ENCODE measurements at places on chromosomes 5 and 9.

DNA sequence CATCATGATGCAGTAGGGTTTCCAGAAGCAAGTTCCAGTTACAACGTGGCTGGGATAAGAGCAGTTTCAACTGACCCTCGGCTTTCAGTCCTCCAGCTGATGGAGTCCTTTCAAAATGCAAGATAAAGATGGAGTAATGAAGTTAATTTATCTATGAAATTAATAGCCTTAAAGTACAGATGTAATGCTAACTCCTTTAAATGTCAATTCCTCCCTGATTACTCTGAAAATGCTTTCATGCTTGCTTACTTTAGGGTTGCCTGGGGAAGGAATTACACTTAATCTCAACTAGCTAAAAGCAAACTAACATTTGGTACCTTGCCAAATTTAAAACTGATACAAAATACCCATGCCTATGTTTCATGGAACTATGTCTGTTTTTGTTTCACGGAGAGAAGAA is 178.4 kb downstream of the KIAA0825 start:
- no peak overlapping the region for H3K4me3 ChIP-seq
- no peaks in the 10 kb centered on the region for H3K4me1 ChIP-seq
- no peaks in the 10 kb centered on the region for H3K27me3 ChIP-seq
- no peak for DNase-seq

DNA sequence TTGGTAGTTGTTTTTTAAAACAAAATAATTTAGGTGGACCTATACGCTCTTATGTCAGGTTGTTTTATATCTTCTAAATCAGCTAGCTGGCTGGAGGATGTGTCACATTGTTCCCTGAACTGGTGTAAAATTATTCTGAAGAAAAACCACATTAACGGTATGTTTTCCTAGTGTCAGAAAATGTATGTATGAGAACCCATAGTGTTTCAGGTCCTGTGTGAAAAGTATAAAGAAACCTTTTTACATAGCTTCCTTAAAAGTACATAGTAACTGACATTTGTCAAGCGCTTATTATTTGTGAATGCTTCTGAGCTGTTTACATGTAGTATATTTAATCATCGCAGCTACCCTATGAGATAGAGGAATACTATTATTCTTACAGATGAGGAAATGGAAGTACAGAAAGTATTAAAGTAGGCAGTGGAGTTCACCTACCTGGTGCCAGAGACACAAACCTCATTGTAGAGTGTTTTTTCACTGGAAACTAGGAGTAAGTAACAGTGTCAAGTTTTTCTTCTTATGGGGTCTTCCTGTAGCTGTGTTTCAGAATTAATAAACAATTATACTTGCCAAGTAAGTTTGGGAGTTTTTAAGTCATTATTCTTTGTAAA is 10.4 kb upstream of the FAM120AOS start:
- H3K27me3 ChIP-seq: no peaks in the 10 kb centered on the region
- H3K36me3 ChIP-seq: peaks cover 4% of the 10 kb centered on the region
- H3K27ac ChIP-seq: peak overlapping the region; percentile 87
- H3K4me1 ChIP-seq: peaks cover 67% of the 10 kb centered on the region
- H3K4me3 ChIP-seq: peak overlapping the region; percentile 19

GRCh38 chr5:146753641-146754040 is 124.9 kb downstream of the PPP2R2B start:
- DNase-seq: no peak
- peak overlapping the region; percentile 82 for H3K4me3 ChIP-seq
- peak overlapping the region; percentile 96 for H3K27ac ChIP-seq

DNA sequence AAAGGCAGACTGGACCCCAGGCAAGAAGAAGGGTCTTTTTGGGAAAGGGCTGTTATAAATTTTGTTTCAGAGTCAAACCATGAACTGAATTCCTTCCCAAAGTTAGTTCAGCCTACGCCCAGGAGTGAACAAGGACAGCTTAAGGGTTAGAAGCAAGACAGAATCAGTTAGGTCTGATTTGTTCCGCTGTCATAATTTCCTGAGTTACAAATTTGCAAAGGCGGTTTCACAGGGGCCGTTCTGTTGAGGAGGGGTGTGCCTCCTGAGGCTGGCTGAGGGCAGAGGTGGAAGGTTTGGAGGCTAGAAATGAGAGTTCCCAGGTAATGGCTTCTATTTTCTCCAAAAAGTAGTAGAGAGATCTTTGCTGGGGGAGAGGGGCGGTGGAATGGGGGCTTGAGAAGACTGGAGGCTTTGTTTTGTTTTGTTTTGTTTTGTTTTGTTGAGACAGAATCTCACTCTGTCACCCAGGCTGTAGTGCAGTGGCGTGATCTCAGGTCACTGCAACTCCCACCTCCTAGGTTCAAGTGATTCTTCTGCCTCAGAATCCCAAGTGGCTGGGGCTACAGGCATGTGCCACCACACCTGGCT is 4.1 kb upstream of the CERCAM start:
- peaks cover 10% of the 10 kb centered on the region for H3K36me3 ChIP-seq
- H3K27me3 ChIP-seq: peaks cover 49% of the 10 kb centered on the region
- DNase-seq: no peak
- no peak overlapping the region for H3K27ac ChIP-seq

- H3K36me3 ChIP-seq: no peaks in the 10 kb centered on the region
- H3K27me3 ChIP-seq: no peaks in the 10 kb centered on the region
- H3K4me3 ChIP-seq: no peak overlapping the region
- no peaks in the 10 kb centered on the region for H3K4me1 ChIP-seq
- DNase-seq: no peak
- no peak overlapping the region for H3K27ac ChIP-seq
Observed at GRCh38 chr5:92998456-92998855, 582.6 kb downstream of the NR2F1-AS1 start.

DNA sequence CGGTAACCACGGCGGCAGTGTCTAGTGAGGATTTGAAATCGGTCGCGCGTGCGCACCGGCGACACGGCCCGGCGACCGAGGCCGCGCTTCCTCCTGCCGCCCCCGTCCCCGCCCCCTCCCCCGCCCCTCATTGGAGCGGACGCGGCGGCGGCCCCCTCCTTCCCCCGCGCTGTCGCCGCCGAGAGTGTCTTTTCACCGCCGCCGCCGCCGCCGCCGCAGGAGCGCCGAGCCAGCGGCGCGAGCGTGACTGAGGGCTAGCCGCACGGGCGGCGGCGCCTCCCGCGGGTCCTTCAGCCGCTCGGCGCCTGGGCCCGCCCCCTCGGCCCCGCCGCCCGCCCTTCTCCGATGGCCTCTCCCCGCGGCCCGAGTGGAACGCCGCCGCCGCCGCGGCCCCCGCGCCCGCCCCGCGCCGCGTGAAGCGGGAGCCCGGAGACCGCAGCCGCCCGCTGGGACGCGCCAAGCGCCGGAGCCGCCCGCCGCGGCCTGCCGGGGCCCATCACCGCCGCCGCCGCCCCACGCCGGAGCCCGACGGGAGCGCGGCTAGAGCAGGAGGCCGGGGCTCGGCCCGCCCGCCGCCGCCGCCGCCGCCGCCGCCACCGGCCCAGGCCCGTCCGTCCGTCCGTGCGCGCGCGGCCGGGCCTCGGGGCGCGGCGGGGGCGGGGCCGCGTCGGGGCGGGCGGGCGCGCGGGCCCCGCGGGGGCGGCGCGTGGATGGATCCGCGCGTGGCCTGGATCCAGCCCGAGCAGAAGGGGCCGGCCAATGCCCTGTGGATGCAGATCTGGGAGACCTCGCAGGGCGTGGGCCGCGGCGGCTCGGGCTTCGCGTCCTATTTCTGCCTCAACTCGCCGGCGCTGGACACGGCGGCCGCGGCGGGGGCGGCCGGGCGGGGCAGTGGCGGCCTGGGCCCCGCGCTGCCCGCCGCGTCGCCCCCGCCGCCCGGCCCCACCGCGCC is at the start of gene TENT4A:
Gene TENT4A, plus strand, starts transcription at position 159 of the 952 bp plus-strand sequence. Its CDS starts 552 bp downstream, at position 711.
- H3K4me3 ChIP-seq: peak within 1 kb of the TSS; percentile 88
- no peak for DNase-seq
- no peaks in the 10 kb centered on the region for H3K27me3 ChIP-seq
- peaks cover 36% of the 10 kb centered on the region for H3K4me1 ChIP-seq
- H3K36me3 ChIP-seq: no peaks in the 10 kb centered on the region

- DNase-seq: no peak
- peaks cover 2% of the 10 kb centered on the region for H3K36me3 ChIP-seq
- no peak overlapping the region for H3K4me3 ChIP-seq
Observed at GRCh38 chr5:36688722-36689121, 82.3 kb downstream of the SLC1A3 start.

- H3K4me3 ChIP-seq: no peak overlapping the region
- DNase-seq: no peak
- no peaks in the 10 kb centered on the region for H3K4me1 ChIP-seq
- no peaks in the 10 kb centered on the region for H3K36me3 ChIP-seq
Observed at GRCh38 chr9:69583645-69584234, 88.4 kb downstream of the APBA1 start.

Data from T-helper 17 cell (primary cell).